H54 (cell line): ENCODE measurements at places on chromosomes 7 and 10.

- DNase-seq = no peak
These were observed 39.9 kb downstream of the CYTH3 start for GRCh38 chr7:6232534-6232933.

DNA sequence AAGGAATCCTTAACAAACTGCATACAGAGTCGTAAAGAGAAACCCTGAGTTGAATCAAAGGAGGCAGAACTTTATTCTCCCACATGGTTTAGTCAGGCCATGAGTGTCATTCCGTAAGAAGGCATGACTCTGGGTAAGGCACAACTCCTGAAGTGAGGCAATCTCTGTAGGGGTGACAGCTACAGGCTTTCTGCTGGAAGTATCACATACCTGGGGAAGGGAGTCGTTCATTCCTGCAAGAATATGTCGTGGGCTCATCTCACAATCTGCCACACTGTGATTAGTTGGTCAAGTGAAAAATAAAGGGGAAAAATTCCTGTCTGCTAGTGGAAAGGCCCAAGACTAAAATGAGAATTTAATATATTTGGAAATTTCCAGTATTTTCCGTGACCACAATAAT lies 392.6 kb downstream of the POM121L12 start:
- DNase-seq = no peak

GRCh38 chr7:121192834-121193233 lies 136.0 kb upstream of the WNT16 start:
- DNase-seq = no peak

DNA sequence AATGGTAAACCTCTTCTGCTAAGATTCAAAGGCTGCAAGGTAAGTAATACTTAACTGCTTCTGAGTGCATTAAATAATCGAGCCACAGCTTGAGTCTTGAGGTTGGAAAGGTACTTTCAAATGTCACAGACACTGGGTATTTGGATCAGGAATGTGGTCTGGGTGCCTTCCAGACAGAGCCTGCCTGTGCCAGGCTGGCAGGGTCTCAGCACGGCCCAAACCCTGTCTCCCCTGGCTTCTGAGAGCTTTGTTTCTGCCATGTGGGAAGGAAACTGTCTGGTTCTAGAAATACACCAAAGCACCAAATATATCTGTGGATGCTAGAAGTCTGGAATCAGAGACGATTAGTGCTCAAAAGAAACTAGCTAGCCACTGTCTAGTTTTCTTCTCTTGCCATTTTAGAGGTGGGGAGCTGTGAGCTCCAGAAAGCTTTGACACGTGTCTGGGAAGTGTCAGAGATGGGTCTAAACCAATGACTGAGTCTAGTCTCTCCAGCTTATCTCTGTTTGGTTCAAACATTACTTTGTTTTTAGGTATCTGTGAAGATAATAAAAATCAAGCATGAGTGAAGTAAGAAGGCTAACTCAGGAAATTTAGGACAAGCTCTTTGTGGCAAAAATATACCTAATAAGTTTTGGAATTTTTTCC lies 162.8 kb downstream of the CYP26A1 start:
- no peak for DNase-seq

- DNase-seq = no peak
These were observed 76.6 kb downstream of the HDAC9 start for GRCh38 chr7:18572154-18572553.

DNA sequence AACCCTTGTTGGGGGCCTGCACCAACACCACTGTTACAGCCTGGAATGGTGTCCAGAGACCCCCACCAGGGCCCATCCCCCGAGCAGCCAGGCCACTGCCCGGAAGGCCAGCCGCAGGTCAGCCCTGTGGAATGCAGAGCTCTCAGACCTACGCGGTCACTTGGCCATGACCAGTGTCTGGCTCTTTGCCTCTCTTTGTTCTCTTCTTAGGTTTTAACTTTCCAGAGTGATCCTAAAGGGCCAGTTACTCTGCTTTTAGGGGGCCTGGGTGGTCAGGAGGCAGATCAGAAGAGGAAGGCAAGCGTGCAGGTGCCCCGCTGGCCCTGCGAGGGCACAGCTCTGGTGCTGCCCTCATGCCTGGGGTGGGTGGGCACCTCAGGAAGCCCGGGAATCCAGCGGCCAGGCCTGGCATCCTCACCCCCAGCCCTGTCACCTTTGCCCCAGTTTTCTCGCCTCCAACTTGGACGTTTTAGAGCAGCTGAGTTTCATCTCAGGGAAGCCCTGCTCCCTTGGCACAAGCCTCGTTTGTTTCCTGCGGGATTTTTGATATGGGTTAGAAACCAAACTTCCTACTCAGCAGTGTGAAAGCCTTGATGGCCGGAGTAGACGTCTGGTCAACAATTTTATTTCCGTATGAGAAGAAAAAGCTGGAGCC lies 62.5 kb upstream of the CHST15 start:
- peak; percentile 35 for DNase-seq

- no peak for DNase-seq
These were observed 1.9 kb downstream of the VIPR2 start for GRCh38 chr7:159142730-159143129.

- no peak for DNase-seq
These were observed 278.5 kb upstream of the KLF14 start for GRCh38 chr7:131012477-131013031.

GRCh38 chr10:22656036-22656435 lies 58.3 kb downstream of the PIP4K2A start:
- no peak for DNase-seq

- no peak for DNase-seq
These were observed 243.7 kb upstream of the PHYHIPL start for GRCh38 chr10:58932577-58933314.

DNA sequence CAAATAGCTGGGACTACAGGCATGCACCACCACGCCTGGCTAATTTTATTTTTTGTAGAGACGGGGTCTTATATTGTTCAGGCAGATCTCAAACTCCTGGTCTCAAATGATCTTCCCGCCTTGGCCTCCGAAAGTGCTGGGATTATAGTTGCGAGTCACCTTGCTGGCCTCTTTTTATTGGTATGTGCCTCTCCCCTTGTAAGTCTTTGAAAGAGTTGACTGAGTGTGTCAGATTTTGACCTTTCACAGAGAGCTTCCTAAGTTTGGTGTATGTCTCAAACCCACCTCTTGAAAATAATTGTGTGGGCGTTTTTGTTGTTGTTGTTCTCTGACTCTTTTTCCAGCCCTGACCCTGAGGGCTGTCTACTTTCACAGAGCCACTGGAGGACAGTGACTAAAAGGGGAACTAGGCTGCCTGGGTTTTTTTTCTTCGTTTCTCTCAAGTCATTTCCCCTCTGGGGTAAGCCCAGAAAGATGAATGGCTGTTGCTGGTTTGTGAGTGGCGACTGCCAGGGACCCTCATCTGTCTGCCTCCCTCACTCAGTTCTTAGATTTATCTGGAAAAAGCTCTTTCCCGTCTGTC lies 262.8 kb downstream of the ZEB1 start:
- DNase-seq = no peak

DNA sequence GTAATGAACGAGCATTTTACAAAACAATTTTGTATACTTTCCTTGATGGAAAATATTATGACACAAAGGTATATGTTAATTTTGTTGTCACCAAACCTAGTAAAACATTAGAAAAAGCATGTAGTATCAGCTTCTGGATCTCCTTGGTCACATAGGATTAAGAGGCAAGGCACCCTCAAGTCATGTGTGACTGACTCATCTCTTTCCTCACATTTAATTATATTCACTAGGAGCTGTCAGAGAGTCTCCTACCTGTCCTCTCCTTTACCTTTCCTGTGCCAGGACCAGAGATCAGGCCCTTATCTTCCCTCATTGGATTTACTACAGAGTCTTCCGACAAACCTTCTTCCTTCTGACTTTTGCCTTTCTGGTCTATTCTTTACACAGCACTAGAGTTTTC lies 111.3 kb upstream of the RPA3 start:
- no peak for DNase-seq

GRCh38 chr7:131250331-131250730 lies 77.3 kb upstream of the MKLN1 start:
- DNase-seq = no peak

- DNase-seq = no peak
These were observed 5.8 kb downstream of the RASGEF1A start for GRCh38 chr10:43260911-43261577.

GRCh38 chr10:123428391-123428790 lies 237.8 kb upstream of the GPR26 start:
- no peak for DNase-seq

GRCh38 chr7:8353991-8354390 lies 79.4 kb upstream of the NXPH1 start:
- DNase-seq = no peak

DNA sequence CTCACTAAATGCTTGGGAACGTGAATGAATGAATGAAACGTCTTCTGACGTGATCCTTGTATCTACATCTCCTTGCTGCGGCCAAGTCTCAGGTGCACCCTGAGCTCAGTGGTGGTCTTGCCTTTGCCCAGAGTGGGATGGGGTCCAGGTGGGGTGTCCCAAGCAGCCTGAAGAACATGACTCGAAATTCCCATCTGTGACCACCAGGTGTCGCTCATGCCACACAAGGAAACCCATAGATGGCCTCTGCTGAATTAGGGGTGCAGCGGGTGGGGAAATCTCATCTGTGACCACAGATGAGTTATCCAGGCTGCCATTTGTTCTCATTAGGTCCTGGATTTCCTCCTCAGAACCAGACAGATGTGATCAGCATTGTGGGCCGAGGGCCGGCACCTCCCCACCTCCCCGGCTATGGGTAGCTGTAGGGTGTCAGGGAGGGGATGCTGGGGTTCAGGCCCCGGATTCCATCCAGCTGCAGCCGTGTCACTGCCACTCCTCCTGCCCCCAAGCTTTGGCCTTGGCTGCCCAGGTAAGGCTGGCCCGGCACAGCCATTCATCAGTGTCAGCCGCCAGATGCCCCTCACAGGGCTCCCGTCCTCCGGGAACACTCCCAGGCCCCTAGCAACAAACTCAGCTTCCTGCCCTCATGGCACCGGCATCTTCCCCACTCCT lies 21.0 kb upstream of the GNA12 start:
- DNase-seq = peak; percentile 78

- no peak for DNase-seq
These were observed 18.8 kb downstream of the SLK start for GRCh38 chr10:103985726-103986125.

DNA sequence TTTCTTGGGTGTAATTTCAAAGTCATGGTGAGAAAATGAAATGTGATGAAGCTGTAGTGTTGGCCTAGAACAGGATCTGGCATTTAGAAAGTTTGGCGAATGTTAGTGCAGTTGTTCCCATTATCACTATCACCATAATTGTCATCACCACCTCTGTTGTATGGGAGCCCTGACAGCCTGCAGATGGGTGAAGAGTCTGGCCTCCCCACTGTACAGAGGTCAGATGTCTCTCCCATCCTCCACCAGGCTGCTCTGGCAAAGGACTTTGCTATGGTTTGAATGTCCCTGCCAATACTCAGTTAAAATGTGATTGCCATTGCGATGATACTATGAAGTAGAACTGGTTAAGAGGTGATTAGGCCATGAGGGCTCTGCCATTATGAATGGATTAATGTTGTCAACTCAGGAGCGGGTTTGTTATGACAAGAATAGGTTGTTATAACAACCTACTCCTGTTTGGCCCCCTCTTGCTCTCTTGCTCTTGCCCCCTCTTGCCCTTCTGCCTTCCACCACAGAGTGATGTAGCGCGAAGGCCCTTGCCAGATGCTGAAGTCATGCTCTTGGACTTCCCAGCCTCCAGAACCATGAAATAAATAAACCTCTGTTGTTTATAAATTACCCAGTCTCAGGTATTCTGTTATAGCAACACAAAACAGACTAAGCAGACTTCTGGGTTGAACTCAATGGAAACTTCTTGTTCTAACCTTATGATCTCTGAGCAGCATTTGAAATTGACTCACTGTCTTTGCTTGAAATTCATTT lies 90.0 kb downstream of the GRK5 start:
- DNase-seq = no peak

DNA sequence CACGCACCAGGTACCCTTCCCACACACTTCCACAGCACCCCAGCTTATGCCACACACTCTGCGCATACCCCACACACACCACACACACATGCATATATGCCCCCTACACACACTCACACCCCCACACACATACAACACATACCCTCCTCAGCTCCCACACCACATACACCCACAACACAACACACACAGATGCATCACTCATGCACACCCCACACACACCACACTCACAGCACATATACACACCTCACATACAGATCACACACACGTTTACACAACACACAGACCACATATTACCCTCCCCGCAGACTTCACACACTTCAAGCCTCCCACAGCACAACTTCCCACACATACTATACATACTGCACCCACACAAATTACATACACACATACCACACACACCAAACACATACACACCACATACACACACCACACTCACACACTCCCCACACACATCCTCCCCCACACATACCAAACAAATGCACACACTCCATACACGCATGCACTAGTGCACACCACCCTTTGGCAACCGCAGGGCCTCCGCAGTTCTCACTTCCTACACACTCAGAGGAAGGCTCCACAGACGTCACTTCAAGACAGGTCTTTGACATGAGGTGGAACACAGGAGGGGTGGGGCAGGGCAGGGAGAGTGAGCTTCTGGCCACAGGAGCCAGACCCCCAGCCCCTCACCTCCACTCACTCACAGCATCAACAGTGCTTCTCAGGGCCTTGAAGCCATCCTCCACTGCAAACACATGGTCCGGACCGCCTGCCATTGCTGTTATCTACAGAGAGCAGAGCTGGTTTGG lies 18.5 kb upstream of the ANTXRL start:
- DNase-seq = no peak

DNA sequence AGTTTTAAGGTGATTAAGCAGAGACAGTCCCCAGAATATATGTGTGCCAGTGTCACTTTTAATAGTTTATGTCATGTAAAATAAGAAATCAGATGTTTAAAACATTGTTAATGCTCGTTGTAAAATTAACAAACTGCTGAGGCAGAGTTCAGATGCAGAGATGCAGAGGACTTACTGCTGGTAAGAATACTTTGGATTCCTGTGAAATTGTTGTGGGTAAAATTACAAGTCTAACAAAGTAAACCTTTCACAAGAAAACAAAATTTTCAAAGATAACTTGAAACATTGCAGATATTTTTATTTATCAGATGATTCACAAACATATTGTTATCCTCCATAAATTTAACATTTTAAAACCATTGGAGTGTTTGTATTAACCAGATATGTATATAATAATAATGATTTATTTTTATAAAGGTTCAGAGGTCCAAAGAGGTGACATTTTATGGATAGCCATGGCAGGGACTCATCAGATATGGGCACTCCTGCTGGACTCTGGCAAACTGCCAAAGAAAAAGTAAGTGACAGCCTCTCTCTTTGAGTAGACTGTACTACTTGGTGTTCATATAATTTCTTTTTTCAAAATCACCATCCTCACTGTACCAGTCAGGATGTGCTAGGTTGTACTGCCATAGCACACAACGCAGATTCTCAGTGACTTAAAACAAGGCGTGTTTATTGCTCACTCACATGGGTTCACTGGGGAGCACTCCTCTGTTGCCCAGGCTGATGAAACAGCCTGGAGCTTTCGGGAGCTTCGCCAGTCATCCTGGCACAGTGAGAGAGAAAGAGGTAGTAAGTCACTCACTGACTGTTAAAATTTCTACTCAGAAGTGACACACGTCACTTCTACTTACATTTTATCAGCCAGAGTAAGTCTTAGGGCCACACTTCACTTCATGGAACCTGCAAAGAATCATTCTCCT lies 43.5 kb downstream of the NHLRC2 start:
- DNase-seq = no peak
